ENCODE measurements at places on chromosomes 1 and 21.

GRCh38 chr1:163076446-163076845 lies 7.3 kb downstream of the RGS4 start:
- H3K4me1 ChIP-seq, result no peaks in the 10 kb centered on the region
- DNase-seq, result no peak
- no peaks in the 10 kb centered on the region for H3K27me3 ChIP-seq
- H3K36me3 ChIP-seq, result no peaks in the 10 kb centered on the region
- no peak overlapping the region for H3K4me3 ChIP-seq

DNA sequence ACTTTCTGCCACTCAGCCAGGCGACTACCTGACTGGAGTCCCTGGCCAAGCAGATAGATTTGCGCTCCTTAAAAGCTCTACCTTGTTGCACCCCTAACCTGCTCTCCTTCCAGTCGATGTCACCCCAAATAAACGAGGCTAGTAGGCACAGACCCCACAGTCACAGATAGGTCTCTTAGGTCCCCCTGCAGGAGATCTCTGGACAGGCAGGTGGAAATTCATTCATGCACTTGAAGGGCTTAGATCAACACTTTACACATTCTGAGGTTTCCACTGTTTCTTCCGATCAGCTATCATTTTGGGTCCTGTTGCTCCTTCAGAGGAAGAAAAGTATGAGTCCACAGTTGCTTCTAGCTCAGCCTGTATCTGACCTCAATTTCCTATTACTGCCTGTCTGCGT lies 272.6 kb upstream of the FMN2 start:
- H3K4me3 ChIP-seq, result no peak overlapping the region
- no peak for DNase-seq
- H3K27me3 ChIP-seq, result no peaks in the 10 kb centered on the region
- H3K4me1 ChIP-seq, result peaks cover 10% of the 10 kb centered on the region

- no peaks in the 10 kb centered on the region for H3K4me1 ChIP-seq
- H3K27ac ChIP-seq, result no peak overlapping the region
- no peaks in the 10 kb centered on the region for H3K27me3 ChIP-seq
- no peak for DNase-seq
- H3K4me3 ChIP-seq, result no peak overlapping the region
Observed at GRCh38 chr1:32007591-32007940, 6.1 kb upstream of the KHDRBS1 start.

DNA sequence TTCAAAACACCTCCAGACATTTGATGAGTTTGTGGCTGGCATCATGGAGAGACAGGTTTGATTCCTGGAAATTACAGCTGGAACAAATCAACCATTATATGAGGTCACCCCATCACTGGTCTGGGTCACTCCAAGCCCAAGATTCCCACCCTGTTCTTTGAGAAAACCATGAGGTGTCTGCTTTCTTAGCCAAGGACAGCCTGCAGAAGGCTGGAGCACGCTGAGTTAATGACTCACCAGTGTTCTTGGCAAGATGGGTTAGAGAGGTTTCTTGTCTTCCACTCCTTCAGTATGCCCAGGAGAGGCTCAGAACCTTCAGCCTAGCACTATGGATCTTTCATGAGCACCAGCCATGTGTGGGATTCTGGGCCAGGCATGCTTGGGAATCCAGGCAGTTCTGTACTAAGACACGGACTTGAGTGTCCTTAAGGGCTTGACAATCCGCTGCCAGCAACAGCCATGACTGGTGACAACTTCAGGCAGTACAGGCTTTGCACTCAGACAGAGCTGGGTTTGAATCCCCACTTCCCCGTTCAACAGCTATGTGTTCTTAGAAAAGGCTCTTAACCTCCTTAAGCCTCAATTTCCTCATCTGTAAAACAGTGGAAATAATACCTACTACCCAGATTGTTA lies 43.9 kb downstream of the GRHL3 start:
- H3K4me1 ChIP-seq, result no peaks in the 10 kb centered on the region
- H3K36me3 ChIP-seq, result peaks cover 3% of the 10 kb centered on the region
- no peaks in the 10 kb centered on the region for H3K27me3 ChIP-seq
- no peak for DNase-seq

DNA sequence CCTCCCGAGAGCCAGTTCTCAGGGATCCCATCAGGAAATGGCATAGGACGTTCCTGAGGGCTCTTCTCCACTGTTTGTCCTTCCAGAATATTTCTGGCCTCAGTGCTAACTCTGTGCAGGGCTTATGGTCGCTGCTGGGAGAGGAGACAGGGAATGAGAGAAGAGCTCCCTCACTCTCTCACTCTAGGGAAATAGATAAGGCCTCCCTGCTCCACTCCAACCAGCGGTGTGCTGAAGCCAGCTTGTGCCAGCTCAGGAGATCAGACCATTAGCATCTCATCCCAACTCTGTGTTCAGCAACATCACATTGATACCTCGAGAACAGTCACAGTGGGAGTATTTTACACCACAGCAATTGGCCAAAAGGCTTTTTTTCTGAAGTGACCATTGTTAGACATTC lies 49.2 kb upstream of the ZC3H12A start:
- no peak overlapping the region for H3K4me3 ChIP-seq
- no peak for DNase-seq
- H3K27ac ChIP-seq, result no peak overlapping the region

GRCh38 chr1:37556712-37557196 lies at the start of gene DNALI1:
DNALI1 (plus strand) TSS chr1:37556940; CDS start chr1:37556995, 55 bp downstream.
- H3K36me3 ChIP-seq, result peaks cover 4% of the 10 kb centered on the region
- DNase-seq, result peak; percentile 94
- peak within 1 kb of the TSS; percentile 52 for H3K4me3 ChIP-seq

DNA sequence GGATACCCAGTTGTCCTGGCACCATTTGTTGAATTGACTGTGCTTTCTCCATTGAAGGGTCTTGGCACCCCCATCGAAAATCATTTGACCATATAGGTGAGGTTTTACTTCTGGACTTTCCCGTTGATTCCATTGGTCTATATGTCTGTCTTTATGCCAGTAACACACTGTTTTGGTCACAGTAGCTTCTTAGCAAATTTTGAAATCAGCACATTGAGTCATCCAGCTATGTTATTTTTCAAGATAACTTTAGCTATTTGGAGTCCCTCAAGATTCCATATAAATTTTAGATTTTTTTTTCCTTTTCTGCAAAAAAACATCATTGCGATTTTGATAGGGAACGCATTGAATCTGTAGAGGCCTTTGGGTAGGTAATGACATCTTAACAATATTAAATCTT lies 235.6 kb downstream of the SMYD3 start:
- no peak overlapping the region for H3K4me3 ChIP-seq
- no peak overlapping the region for H3K27ac ChIP-seq
- no peaks in the 10 kb centered on the region for H3K4me1 ChIP-seq
- no peaks in the 10 kb centered on the region for H3K27me3 ChIP-seq
- no peak for DNase-seq
